ENCODE measurements at places on chromosomes 6 and 20. TPM values are rescaled to one million over a fixed set of nuclear protein-coding genes. Genes with fewer than 3 reads are reported as not detected.

DNA sequence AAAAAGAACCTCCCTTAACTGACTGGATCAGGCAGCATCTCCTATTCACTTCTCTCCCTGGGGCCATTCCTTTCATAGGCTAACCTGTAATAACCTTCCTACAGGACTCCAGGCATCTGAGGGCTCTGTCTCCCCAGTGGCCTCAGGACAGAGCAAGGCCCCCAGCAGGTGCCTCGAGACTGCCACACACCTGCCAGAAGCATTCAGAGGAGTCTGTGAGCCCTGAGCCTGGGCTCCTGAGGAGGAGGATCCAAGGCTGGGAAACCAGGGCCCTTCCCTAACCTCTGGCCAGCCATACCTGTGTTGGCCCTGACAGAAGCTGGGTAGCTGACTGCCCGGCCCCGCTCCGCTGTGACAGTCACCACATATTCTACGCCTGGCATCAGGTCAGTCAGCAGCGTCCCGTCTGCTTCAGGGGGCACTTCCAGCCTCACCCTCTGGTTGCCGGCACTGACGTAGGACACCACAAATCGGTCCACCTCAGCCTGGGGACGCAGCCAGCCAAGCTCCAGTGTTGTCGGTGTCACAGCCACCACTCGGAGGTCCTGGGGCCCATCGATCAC, 20.6 kb downstream of the TNXB start:
- no peak for DNase-seq

- peak; percentile 96 for DNase-seq
These were observed 35.2 kb upstream of the MDFI start for GRCh38 chr6:41602864-41603608.

DNA sequence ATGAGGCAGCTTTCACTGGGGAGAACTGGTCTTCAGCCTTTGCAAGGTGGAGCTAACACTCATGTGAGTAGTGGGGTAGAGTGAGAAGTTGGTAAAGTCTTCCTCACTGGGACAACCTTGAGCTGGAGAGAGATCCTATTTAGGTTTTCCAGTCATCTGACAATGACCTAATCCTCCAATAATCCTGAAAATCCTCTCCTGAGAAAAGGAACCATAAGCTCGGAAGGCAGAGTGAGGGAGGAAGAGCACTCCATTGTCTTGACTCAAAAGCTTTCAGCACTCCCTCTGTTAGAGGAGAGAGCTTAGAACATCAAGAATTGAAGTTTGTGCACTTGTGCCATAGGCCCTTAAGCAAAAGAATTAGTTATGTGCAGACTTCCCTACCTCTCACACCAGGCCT, 77.8 kb downstream of the TRAM2 start:
- no peak for DNase-seq

GRCh38 chr6:123629258-123629941, 7.3 kb downstream of the TRDN start:
- no peak for DNase-seq

- DNase-seq, result no peak
These were observed 377.7 kb downstream of the PLCB1 start for GRCh38 chr20:8509809-8510208.

GRCh38 chr6:12602342-12602741, 114.2 kb upstream of the PHACTR1 start:
- no peak for DNase-seq

Gene PPP1R14C
- total RNA-seq, result 42.3 TPM

Gene LHFPL5
- total RNA-seq, result not detected

Gene MEI4
- 0.31 TPM for total RNA-seq

Measured in tongue (tissue), 3 donors.